ENCODE measurements at places on chromosomes 2 and 18.

DNA sequence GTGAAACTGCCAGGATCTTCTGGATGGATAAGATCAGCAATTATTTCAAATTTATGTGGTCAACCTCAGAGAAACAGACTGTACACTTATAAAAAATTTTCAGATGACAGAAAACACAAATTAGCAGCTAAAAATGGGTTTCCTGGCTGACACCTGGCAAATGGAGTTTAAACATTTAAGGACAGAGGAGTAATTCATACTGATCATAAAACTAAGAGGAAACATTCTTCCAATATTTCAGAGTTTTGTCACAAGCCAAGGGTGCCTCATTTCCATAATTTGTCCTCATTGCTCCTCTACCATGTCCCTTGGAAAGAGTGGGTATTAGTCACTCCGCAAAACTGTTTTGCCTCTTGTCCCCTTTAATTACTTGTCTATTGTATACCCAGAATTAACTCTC, 70.2 kb downstream of the TMEFF2 start:
- no peak for DNase-seq

GRCh38 chr2:41933046-41933420, 114.8 kb upstream of the PKDCC start:
- DNase-seq: no peak

DNA sequence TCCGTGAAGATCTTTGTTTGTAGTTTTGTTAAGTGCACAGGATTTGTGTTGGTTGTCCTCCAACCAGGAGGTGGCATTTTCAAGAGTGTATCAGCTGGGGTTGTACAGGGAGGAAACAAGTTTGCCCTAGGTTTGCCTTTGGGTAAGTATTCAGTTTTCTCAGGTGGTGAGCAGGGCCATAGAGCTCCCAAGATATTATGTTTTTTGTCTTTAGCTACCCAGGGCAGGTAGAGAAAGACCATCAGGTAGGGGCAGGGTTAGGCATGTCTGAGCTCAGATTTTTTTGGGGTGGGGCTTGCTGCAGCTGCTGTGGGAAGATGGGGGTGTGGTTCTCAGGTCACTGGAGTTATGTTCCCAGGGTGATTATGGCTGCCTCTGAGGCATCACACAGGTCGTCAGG, 191.6 kb downstream of the DCDC2C start:
- DNase-seq: no peak

DNA sequence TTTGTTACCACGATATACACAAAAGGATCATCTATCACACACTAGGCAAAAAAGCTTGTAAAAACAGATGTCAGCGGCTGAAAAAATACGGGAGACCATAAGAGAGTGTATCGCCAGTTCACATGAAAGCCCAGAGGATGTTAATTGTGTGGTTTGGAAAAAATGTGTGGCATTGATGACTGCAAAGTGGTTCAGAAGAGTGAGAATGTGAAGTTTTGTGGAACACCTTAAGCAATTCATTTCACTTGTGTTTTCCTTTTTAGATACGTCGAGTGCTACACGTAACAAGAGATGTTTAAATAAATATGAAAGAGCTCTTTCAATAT, 61.7 kb upstream of the DAPL1 start:
- DNase-seq: no peak

GRCh38 chr2:197615016-197615652, 60.3 kb downstream of the RFTN2 start:
- DNase-seq: no peak

DNA sequence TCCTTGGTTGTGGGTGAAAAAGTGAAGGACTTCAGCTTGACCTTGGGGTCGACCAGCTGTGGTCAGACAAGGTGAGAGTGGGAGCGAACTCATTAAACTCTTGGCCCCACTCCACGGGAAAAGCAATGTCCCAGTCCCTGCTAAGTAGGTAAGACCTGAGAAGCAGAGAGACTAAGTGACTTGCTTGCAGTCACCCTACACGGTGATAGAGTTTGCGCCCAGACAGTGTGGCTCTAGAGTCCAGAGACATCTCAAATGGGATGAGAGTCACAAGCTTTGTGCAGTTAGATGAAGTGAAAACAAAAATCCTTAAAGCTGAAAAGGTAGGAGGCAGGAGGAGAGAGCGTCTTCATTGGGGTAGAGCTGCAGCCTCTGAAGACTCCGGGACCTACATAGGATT, 55.9 kb upstream of the ZNF236 start:
- no peak for DNase-seq

- no peak for DNase-seq
These were observed 72.7 kb upstream of the GLS start for GRCh38 chr2:190807886-190808285.

DNA sequence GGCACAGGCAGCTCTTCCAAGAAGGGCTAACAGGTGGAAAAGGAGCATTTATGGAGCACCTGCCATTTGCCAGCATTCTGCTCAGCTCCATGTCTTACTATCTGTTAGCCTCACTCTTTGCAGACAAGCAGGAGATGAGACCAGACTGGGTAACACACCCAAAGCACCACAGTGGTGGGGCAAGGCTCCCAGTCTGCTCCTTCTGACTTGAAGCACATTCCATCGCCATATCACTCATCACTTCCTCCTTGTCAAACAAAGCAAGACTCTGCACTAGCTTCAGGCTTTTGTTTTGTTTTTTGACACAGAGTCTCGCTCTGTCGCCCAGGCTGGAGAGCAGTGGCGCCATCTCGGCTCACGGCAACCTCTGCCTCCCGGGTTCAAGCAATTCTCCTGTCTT, 182.8 kb downstream of the MGAT5 start:
- no peak for DNase-seq

DNA sequence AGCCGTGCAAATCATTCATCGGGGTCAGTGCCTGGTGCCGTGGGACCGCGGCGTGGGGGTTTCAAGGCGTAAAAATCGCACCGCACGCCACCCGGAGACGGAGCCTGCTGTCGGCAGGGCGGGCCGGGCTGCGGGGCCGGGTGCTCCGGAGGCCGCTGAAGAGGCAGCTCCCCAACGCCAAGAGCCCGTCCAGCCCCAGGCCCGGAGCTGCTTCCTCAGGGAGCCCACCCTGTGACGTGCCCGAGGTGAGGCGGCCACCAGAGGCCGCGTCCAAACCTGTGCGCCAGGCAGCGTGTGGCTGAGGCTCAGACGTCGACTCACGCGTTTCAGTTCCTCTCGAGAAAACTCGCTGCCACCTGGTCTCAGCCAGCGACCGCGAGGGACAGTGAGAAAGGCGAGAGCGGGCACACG, 98.1 kb downstream of the NFATC1 start:
- DNase-seq: no peak

GRCh38 chr2:102337481-102338386, 17.9 kb upstream of the IL18R1 start:
- no peak for DNase-seq

DNA sequence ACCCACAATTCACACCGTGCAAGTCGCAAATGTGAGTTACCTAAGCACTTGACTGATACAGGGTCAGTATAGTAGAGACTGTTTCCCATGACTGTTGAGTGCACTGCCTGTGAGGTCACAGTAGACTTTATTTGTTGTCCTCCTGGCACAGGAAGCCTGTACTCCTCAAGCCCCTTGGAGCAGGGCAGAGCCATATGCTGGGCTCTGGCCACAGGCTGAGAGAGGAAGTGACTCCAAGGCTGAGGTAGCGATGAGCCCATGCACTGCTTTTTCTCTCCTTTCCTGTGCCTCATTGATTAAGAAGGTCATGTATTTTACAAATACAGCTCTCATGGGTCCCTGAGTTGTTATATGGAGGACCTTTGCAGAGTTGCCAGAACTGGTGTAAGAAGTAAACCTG, 287.7 kb downstream of the SRBD1 start:
- no peak for DNase-seq

DNA sequence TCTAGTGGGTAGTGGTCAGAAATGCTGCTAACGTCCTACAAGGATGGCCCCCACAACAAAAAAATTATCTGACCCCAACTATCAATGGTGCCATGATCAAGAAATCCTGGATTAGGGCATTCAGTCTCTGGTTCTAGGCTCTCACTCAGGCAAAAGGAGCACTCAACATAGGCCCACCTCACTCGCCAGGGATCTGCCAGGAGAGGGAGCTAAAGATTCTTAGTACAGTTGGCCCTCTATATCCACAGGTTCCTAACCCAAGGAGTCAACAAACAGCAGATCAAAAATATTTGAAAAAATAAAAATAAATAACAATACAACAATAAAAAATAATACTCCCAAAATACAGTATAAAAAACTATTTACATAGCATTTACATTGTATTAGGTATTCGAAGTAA, 10.0 kb downstream of the SLC4A5 start:
- DNase-seq: peak; percentile 23

DNA sequence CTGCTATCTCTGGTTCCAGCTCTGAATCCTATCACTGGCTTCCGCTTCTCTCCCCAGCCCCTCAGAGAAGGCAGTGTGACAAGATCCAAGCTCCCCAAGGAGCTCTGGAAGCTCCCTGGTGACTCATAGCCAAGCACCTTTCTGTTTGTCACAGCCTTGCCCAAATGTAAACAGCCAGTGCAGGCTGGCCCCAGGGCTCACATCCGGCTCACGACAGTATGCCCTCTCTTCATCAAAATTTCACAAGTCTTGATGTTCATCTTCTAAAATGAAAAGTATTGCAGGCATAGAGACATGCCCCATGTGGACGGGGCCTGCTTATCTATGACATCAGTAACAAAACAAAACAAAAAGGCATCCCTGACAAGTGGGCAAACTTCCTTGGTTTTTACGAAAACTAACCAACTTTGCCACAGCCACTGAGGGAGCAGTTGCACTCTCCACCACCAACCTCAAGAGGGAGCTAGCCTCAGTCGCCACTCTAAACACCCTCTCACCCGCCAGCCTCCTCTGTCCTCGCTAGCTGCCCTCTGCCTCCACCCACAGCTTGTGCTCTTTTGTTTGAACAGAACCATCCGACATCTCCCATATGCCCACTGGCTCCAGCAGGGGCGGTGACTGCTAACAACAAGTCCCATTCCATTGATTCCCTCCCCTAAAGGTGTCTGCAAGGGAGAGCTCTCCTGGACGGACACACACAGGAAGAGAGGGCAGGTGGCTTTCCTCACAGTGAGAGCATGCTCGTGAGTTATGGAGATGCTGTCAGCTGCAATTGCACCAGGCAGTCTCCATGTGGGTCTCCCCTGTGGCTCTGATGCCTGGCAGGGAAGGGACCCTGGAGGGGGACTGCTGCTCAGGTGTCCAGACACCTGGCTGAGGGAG, 71.0 kb upstream of the DAPL1 start:
- no peak for DNase-seq

DNA sequence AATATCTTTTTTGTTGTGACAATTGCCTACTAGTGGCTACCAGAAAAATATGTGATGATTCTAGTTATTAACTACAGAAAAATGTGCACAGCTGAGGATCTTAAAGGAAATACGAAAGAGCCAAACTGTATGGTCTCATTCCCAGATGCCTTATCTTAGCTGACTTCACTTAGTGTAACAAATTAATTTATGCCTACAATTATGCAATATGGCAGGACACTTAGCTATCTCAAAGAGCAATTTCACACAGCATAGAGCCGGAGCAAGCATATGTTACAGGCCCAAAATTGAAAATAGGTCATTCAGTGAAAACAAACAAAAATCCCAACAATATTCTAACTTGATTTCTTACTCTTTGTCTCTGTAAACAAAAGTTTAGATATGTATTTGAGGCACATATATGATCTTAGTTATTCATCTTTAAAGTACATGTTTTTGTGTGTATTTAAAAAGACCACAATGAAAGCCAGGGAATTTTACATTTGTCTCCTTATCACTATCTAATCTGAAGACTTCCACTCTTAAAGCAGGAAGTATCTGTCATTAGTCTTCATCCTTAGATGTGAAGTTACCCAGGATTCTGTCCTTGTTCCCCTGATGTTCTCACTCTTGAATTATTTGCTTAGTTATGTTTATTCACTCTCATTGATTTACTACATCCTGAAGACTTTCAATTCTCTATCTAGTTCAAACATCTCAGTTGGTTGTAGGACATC, 1579.0 kb upstream of the NXPH2 start:
- DNase-seq: no peak

- peak; percentile 78 for DNase-seq
These were observed 204.5 kb downstream of the ARL4C start for GRCh38 chr2:234292205-234292961.

GRCh38 chr18:55907453-55908175, 319.6 kb upstream of the TCF4 start:
- DNase-seq: no peak

- DNase-seq: peak; percentile 19
These were observed 6.4 kb upstream of the PTPN4 start for GRCh38 chr2:119753041-119753929.

GRCh38 chr2:10678225-10678624, 11.6 kb downstream of the NOL10 start:
- no peak for DNase-seq

DNA sequence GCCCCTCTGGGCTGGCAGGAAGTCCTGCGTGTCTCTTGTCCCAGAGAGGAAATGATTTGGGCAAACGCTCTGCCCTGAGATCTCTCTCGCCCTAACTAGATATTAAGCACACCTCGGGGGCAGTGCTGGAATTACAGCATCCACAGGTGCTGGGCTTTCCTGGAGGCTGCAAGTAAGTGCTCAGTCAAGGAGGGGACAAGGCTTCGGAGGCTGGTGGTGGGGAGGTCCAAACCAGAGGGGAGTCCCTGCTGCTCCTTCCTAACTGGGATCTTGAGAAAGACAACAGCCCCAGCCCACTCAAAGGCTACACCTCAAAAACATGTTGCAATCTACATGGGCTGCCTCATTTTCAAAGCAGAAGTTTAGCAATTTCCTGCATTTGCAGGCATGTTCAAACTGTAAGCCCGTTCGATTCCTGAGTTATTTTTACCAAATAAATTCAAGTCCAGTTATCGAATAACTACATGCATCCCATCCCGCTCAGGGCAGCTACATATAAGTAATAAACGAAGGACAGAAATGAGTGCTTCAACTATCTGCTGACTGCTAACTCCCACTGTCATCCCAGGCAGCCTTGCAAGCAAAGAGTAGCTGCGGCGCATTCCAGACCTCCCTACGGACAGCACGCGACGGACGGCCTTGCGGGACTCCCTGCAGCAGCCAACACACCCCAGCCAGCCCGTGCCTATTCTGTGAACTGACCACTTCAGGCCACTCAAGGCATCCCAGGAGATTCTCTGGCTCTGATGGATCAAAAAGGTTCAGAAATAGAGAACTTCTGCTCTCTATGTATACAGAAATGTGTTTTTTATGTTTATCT, 27.5 kb downstream of the ZNF516 start:
- no peak for DNase-seq

GRCh38 chr2:177869912-177870311, 202.7 kb downstream of the PDE11A start:
- DNase-seq: no peak

DNA sequence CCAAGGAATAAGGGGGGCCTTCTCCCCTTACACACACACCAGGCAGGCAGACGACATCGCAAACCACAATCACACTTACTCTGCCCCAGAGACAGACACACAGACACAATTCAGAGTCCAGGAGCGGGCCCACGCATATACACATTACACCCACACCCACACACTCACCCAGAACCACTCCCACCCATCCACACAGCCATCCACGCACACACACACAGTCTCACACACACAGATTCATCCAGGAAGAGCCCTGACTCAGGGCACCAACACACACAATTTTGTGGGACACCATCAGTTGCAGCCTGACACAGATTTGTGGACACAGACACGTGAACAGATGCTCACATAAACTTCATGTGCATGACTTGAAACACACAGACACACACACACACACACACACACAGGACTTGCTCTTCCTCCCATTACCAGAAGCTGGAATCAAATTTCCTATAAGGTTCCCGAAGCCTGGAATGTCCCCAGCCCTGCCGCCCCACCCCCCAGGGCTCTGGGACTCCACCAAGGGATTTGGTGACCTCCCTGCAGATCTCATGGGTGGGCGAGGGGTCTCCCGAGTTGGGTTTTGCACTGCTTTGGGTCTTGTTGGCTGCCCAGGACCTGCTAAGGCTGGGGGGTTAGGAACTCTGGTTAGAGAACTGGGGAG, 23.5 kb downstream of the TNS1 start:
- no peak for DNase-seq
